ENCODE measurements at places on chromosomes 4 and X. TPM values are rescaled to one million over a fixed set of nuclear protein-coding genes. Genes with fewer than 3 reads are reported as not detected.

GRCh38 chr4:120071192-120071795, 4.6 kb upstream of the MAD2L1 start:
- H3K27me3 ChIP-seq = no peaks in the 10 kb centered on the region
- no peak overlapping the region for H3K4me3 ChIP-seq
- H3K4me1 ChIP-seq = no peaks in the 10 kb centered on the region
- DNase-seq = no peak

The FREM3 gene
- total RNA-seq = 0.04 TPM

The ARX gene
- total RNA-seq = not detected

DNA sequence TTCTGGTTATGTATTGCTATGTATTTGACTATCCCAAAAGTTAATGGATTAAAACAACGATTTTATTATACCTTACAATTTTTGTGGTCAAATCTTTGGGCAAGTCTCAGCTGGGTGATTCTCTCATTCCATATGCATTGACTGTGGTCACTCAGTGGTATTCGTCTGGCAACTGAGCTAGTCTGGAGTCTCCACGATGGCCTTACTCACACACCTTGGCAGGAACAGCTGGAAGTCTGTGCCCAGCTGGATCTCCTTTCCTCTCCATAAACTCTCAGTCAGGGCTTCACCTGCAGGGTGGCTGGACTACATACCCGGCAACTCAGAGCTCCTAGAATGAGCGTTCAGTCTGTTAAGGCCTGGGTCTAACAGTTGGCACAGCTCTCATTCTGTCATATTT, 141.1 kb upstream of the WDFY3 start:
- no peak overlapping the region for H3K4me3 ChIP-seq
- no peaks in the 10 kb centered on the region for H3K4me1 ChIP-seq
- H3K36me3 ChIP-seq = no peaks in the 10 kb centered on the region
- H3K27me3 ChIP-seq = no peaks in the 10 kb centered on the region
- H3K27ac ChIP-seq = no peak overlapping the region

The SERTM2 gene
- not detected for total RNA-seq

Measured in right atrium auricular region (tissue), 2 donors.